Lower lobe of right lung (tissue), 2 donors: ENCODE measurements at places on chromosomes 12 and 14. TPM values are rescaled to one million over a fixed set of nuclear protein-coding genes. Genes with fewer than 3 reads are reported as not detected.

The PRH2 gene
- not detected for total RNA-seq

The CLEC4C gene
- not detected for total RNA-seq

The SGPP1 gene
- total RNA-seq, result 20.8 TPM

The CLEC12A gene
- 88.3 TPM for total RNA-seq

The SPX gene
- 0.59 TPM for total RNA-seq

The AKAP6 gene
- 8.6 TPM for total RNA-seq

The KLRC3 gene
- total RNA-seq, result not detected

The FOXJ2 gene
- total RNA-seq, result 19.8 TPM

The DDX11 gene
- total RNA-seq, result 8.9 TPM

The KCNJ8 gene
- total RNA-seq, result 12.8 TPM

The ACOT2 gene
- total RNA-seq, result 52.9 TPM

The FOXG1 gene
- total RNA-seq, result not detected

The ARMH4 gene
- total RNA-seq, result 2.1 TPM

The NPAS3 gene
- 0.95 TPM for total RNA-seq

The PGF gene
- total RNA-seq, result 3.0 TPM

The LBHD2 gene
- total RNA-seq, result not detected

The CCDC177 gene
- total RNA-seq, result not detected

The DPPA3 gene
- not detected for total RNA-seq

The RNASE7 gene
- total RNA-seq, result not detected

The CFAP73 gene
- 7.3 TPM for total RNA-seq

The SLC7A7 gene
- 157 TPM for total RNA-seq

The GRIN2B gene
- 0.50 TPM for total RNA-seq

The CLEC4D gene
- total RNA-seq, result 1.4 TPM

The IQSEC3 gene
- 10.7 TPM for total RNA-seq

The SLC5A8 gene
- total RNA-seq, result 1.3 TPM

The FAM222A gene
- total RNA-seq, result 2.4 TPM

The MIP gene
- not detected for total RNA-seq

The RPGRIP1 gene
- 1.1 TPM for total RNA-seq

The PLCZ1 gene
- total RNA-seq, result not detected

The ESPL1 gene
- total RNA-seq, result 2.2 TPM

The HHIPL1 gene
- total RNA-seq, result 1.6 TPM

The E2F7 gene
- total RNA-seq, result 1.0 TPM

The FGF6 gene
- total RNA-seq, result not detected

The CSRNP2 gene
- total RNA-seq, result 21.2 TPM

The GLIPR1L2 gene
- total RNA-seq, result 0.68 TPM

The CFAP54 gene
- total RNA-seq, result 7.9 TPM

The TESPA1 gene
- total RNA-seq, result 5.0 TPM

The ZCCHC8 gene
- 23.5 TPM for total RNA-seq

The ABCD2 gene
- 0.47 TPM for total RNA-seq
